ENCODE measurements at places on chromosomes 5 and 9.
A peak's percentile ranks its signal among the peaks of the same experiment; 100 is the strongest.

- no peak for DNase-seq
Observed at GRCh38 chr9:134395002-134395517, 68.8 kb downstream of the RXRA start.

- DNase-seq = no peak
Observed at GRCh38 chr9:27117489-27118135, 8.6 kb downstream of the TEK start.

DNA sequence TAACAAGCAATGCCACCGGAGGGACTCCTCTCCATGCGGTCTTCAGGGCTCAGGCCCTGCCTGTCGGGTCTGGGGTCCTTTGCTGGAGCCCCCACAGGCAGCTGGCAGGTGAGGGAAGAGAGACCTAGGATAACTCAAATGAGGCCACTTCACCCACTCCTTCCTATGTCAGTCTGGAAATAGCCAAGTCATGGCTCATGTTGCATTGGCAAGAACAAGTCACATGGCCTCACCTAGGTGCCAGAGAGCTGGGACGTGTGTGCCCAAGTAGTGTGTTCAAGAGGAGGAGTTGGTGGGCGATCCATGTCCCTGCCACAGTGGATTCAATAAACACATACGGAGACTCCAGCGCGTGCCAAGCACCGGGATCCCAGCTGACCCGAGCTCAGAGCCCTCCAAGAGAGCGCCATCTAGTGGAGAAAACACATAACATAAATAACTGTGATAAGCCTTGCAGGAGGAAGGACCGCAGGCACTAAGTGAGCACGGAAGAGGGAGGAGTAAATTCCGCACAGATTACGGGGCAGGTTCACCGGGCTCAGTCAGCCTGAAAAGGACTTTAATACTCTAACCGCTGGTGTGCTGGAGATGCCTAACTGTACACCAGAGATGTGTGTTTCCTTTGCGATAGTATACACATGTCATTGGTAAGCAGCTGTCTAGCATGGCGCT lies 580.8 kb downstream of the CCDC171 start:
- DNase-seq = peak; percentile 58

DNA sequence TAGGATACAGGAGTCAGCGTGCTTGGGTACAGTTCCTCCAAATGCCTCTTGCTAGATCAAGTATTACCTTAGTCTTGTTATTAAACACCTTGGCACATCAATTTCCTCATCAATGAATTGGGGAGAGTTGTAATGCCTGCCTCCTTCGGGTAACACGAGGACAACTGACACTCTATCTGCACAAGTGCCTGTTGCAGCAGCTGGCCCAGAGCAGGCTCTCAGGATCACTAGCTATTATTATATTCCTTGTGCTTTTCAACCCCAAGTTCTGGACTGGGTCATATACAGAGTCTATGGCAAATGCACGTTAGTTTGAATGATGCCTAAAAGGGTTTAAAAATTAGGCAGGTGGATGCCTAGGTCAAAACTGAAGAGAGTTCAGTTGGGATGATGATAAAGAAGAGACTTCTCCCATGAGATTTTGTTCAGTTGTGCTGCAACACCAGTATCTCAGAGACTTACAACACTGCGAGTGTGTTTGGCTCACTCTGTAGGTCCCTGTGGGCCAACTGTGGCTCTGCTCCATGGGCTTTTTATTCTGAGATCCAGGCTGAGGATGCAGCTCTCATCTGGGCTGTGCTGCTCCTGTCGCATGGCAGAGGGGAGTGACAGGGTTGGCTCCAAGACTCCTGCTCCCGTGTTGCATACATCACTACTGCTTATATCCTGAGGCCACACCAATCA lies 41.1 kb upstream of the TEX48 start:
- no peak for DNase-seq

DNA sequence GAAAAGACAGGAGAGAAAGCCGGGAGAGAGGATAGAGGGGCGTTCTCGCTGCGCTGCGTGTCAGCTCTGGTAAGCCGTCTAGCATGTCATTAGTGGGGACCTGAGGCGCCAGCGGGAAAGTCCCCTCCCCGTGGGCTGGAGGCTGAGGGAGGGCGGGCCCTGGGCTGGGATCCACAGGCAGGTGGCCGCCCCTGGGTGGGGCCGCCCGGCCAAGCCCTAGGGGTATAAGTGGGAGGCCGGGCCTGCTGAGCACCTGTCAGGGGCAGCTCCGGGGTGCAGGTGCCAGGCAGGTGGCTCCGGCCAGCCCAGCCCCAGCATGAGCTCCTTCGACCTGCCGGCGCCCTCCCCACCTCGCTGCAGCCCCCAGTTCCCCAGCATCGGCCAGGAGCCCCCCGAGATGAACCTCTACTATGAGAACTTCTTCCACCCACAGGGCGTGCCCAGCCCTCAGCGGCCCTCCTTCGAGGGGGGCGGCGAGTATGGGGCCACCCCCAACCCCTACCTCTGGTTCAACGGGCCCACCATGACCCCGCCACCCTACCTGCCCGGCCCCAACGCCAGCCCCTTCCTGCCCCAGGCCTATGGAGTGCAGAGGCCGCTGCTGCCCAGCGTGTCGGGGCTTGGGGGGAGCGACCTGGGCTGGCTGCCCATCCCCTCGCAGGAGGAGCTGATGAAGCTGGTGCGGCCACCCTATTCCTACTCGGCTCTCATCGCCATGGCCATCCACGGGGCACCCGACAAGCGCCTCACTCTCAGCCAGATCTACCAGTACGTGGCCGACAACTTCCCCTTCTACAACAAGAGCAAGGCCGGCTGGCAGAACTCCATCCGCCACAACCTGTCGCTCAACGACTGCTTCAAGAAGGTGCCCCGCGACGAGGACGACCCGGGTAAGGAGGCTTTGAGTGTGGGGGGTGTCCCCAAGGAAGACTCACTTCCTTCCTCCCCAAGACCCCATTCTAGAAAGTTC lies at the start of gene FOXI1:
Gene FOXI1 (plus strand): TSS at position 256 of the 970 bp plus-strand sequence. CDS start 61 bp downstream, at position 317.
- no peak for DNase-seq

- peak; percentile 56 for DNase-seq
Observed at GRCh38 chr9:96020792-96021550, 145.5 kb downstream of the ERCC6L2 start.

DNA sequence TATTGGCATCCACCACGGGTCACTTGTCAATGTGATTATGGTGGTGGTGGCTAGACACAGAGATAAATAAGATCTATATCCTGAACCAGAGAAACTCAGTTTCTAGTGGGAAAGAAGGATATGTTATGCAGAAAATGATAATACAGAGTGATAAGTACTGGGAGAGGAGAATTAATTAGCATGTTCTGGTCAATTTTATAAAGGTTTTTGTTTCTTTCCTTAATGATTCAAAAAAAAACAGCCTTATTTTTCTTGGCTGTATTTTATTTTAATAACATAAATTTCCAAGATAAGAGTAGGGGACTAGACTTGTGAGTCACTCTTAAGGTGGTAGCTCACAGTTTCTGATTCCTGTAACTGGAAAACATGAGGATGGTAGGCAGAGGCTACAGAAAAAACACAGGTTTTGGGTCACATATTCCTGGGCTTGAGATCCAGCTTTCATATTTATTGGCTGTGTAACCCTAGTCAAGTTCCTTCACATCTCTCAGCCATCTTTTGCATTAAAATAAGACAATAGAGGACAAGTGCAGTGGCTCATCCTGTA lies 350.3 kb upstream of the RPS23 start:
- DNase-seq = no peak

DNA sequence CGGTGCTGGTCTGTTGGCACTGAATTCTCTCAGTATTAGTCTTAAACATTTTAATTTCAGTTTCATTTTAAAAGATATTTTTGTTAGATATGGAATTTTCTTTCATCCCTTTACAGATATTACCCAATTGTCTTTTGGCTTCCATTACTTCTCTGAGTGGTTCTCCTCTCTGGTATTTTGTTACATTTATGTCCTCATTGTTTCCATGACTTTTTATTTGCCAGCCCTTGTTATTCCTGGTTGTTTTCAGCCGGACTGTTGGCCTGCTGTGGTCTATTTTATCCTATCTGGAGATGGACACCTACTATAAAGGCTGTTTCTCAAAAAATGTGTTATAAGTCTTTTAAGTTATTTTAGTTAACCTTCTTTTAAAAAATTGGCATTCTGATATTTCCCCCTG lies 117.2 kb downstream of the ARHGEF28 start:
- DNase-seq = no peak

DNA sequence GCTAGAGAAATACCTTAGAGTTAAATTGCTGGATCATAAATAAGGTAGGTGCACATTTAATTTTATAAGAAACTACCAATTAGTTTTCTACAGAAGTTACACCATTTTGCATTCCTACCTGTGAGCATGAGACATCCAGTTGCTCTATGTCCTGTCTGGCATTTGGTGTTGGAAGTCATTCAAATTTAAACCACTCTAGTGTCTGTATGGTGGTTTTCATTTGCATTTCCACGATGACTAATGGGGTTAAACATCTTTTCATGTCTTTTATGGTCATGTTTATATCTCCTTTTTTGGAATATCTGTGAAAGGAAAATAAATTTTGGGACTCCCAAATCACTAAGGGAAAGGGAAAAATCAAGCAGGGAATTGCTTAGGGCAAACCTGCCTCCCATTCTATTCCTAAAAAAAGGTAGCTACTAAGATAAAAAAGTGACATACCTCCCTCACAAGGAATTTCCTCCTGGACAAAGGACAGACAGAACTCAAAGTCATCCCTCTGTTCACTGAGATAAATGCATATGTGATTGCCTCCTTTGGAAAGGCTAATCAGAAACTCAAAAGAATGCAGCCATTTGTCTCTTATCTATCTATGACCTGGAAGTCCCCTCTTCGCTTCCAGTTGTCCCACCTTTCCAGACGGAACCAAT lies 31.6 kb upstream of the ADCY2 start:
- no peak for DNase-seq

- DNase-seq = no peak
Observed at GRCh38 chr5:62608529-62609511, 30.2 kb downstream of the LRRC70 start.

DNA sequence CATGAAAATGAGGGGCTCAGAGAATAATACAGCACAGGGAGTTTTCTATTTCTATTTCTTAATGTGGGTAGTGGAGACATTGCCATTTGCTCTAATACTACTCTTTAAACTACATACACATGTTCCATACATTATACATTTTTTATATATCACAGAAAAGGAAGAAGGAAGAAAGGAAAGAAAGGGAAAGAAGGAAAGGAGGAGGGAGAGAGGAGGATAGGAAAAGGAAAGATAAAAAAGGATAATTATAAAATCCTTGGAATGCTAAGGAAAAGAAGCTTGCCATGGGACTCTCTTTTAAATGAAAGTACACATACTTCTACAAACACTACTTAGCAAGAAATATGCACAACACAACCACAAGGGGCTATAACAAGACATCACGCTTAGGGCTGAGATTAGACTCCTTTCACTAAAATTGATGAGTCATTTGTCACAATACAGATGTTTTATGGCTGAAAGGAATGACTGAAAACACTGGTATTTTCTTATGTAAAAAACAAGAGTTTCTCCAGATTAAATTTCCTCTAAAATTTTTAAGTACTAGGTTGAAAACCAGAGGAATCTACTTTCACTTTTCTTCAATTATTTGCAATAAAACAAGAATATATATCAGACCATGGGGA lies 219.8 kb downstream of the ARL15 start:
- DNase-seq = peak; percentile 6

DNA sequence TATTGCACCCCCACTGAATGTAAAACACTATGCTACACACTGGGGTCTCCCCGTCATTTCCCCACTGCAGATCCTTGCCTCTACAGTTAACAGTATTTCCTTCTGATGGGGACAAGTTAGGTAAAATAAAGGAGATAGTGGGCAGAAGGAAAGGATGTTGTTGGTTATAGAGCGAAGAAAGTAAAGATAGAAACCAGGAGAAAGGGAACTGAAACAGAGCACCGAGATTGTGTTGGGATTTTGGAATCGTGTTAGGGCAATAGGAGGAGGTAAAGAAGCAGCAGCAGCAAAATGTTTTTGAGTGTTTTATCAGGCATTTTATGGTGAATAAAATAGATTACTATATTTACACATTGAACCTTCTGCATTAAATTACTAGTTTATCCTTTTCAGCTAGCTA lies 60.0 kb downstream of the PAM start:
- no peak for DNase-seq

- DNase-seq = no peak
Observed at GRCh38 chr5:167743695-167744464, 547.6 kb upstream of the WWC1 start.

GRCh38 chr5:90214991-90215390 lies 194.6 kb downstream of the CETN3 start:
- no peak for DNase-seq

DNA sequence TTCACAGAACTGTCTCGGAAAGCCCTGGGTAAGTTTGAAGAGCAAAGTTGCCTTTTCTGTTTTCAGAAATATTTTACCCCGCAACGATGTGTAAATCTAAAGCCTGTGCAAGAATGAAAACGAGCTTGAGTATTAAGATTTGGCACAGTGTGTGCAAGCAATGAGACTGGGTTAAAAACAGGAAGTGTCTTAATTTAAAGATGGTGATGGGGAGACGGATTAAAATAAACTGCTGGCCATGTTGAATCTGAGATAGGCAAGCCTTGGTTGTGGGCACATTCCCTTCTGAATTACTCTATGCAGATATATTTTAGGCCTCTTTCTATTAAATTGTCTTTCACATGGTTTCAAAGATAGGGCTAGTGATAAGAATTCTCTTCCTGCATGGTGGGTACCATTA lies 294.2 kb upstream of the DMRT1 start:
- no peak for DNase-seq

- no peak for DNase-seq
Observed at GRCh38 chr5:68243681-68244080, 28.1 kb downstream of the PIK3R1 start.

DNA sequence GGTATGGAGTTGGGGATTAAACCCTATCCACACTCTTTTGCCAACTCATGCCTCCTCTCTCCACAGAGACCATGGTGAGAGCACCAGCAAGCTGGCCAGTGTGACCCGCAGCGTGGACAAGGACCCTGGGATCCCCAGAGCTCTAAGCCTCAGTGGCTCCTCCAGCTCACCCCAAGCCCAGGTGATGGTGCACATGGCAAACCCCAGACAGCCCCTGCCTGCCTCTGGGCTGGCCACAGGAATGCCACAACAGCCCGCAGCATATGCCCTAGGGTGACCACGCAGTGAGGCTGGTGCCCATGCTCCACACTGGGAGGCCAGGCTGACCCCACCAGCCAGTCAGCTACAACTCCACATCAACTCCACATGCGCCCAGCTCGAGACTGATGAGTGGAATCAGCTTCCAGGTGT lies 11.5 kb upstream of the CARD19 start:
- no peak for DNase-seq

DNA sequence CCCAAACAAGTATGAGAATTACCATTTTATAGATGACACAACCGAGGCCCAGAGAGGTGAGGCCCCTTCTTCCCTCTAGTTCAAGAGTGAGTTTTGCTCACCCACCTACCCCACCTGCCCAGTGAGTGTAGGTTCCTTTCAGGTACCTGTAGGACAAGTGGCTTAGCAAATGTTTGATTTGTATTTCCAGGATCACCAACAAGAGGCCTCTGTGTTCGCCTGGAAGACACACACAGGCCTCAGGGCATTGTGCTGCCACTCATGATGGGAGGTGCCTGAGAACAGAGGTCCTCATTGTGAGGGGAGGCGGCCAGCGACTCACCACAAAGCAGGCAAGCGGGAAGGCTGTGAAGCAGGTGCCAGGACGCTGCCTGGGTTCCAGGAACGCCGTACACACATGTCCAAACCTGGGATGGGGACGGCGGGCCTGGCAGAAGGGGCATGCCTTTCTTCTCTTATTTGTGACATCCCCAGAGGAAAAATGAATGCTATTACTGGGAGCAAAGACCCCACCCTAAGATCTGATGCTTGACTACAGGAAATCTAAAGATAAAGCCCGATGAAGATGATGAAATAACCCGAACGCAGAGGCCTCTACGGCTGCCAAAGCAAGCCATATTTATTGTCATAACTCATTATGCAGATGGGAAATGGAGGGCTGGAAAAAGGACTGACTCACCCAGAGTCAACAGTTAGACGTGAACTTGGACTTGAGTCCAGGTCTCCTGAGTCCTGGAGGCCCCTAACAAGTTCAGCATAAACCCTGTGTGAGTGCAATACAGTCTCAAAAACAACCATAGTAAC lies 60.2 kb upstream of the SLC25A51 start:
- no peak for DNase-seq
